ENCODE measurements at places on chromosomes 2 and 18.

- no peak for DNase-seq
Measured at GRCh38 chr2:32732912-32733472, 105.1 kb downstream of the TTC27 start.

DNA sequence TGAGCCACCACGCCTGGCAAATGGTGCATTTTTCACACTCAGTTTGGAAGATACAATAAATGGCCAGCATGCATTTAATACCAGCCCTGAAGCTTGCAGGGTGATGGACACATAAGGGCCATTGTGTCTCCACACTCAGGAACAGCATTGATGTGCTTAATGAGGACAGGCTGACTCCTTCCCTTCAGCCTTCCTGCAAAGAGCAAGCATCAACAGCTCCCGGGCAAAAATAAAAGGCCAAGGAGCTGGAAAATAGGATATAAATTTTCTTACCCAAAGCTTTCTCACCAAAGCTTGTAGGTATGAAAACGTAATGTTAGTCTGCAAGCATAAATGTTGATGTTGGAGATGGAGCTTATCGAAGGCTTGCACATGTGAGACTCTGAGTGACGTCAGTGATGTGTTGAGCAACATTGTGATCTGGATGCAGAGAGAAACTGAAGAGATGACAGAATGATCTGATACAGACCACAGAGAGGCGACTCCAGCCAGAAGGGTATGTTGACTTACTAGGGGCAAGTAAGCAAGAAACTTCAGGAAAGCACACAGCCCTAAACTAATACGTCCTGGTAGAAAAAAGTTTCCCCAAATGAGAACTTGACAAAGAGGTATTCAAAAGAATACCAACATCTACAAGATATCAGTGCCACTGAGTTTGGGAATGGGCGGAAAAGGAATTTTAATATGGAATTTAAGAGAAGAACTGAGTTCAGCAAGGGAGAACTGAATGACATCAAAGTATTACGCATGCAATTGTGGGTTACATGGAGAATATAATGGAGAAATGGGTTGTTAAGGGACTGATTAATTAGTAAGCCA lies 256.5 kb downstream of the TGIF1 start:
- no peak for DNase-seq

- no peak for DNase-seq
Measured at GRCh38 chr2:71974846-71975245, 172.8 kb downstream of the CYP26B1 start.

DNA sequence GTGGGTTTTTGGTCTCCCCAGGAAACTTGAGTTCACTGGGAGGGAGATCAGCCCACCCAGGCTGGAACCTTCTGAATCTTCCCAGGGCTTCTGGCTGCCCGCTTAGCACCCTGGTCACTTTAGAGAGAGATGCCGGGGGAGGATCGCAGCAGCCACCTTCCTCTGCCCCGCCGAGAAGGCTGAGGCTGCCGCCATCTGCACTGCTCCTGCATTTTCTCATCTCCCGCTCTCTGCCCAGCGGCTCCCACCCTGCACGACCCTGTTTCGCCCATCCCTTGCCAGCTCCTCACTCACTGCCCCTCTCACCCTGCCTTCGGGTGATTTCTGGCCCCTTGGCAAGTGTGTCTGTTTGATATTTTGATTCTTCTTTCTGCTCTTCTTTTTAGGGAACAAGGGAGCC lies 82.6 kb upstream of the ATG16L1 start:
- DNase-seq: no peak

DNA sequence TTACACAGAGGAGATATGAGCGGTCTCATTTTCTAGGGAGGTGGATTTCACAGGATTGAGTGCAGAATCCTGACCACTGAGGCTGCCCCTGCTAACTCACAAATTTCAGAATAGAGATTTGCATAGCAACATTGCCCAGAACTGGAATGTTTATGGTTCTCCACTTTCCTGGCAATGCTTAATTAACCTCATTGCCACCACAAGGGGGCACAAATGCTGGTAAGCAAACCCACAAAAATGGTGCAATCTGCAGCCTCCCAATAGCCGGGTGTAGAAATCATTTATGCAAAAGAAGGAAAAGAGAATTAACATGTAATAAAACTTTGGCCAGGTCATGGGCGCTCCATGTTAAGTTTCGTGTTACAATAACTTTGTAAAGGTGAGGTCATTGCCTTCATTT lies 112.4 kb downstream of the CYRIA start:
- no peak for DNase-seq

DNA sequence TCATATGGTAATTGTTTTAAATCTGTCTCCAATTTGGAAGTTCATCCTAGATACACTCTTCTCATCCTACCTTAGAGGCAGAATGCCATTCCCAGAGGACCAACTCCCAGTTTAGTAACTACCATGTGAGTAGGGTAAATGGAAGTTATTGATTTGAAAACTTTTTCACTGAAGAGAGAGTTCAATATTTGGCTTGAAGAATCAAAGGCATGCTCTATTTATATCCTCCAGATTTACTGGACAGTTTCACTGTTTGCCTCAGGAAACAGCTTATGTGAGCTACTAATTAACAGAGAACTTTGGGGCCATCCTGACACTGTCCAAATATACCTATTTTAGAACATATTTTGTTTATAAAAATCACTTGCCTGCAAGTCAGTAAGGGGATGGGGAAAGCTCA lies 607.2 kb upstream of the GYPC start:
- no peak for DNase-seq

- no peak for DNase-seq
Measured at GRCh38 chr2:137689549-137689948, 274.7 kb upstream of the HNMT start.

- DNase-seq: no peak
Measured at GRCh38 chr18:33540392-33540791, 37.6 kb upstream of the ASXL3 start.

DNA sequence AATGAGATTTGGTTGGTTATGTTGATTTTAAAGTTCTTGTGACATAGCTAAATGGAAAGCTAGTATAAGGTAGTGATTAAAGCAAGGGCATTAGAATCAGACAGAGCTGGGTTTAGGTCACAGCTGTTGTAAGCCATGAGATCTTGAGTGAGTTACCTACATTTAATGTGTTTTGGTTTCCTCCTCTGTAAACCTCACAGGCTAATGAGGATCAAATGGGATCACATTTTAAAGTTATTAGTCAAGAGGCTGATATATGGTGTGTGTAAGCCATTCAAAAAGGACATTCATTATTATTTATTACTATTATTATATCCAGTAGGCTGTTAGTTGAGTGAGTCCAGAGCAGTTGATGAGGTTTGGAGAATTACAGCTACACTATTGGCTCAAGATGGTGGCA lies 416.2 kb downstream of the IRS1 start:
- no peak for DNase-seq

DNA sequence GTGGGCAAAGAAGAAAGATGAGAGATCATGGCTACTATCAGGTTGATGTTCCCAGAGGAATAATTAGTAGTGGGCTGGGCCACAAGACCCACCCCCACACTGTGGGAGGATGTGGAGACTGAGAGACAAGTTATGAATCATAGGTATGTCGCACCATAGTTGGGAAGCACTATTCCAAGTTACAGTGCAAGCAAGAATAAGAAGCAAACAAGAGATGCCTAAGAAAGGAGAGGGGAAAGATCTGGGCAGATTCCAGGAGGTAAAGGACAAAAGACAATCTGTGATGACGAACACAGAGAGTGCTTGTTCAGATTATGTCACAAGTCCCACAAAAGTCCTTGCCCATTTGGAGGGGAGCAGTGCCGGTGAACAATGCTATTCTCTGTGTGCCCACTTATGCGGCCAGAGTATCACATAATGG lies 56.6 kb downstream of the FAM228A start:
- DNase-seq: no peak

DNA sequence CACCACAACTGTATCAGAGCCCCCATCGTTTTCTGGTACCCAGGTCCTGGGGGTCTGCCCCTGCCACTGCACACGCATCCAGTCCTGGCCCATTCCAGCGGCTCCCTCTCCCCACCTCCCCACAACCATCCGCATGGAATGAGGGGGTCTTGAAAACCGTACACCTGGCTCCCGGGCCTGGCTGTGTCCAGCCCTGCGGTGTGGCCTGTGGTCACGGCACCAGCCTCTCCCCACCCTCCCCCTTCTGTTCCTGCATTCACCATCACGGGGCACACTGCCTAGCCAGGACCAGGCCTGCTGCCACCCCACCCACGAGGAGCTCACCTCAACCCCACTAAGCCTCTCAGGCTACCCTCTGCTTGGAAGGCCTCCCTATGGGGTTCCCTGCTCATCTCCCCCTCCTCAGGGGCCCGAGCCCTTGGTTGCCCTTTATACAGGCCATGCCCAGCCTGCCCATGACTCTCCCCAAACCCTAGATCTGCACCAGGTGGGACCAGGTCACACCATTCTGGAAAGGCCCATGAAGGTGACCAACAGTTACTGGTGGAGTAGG lies 11.4 kb downstream of the GPR35 start:
- DNase-seq: no peak

DNA sequence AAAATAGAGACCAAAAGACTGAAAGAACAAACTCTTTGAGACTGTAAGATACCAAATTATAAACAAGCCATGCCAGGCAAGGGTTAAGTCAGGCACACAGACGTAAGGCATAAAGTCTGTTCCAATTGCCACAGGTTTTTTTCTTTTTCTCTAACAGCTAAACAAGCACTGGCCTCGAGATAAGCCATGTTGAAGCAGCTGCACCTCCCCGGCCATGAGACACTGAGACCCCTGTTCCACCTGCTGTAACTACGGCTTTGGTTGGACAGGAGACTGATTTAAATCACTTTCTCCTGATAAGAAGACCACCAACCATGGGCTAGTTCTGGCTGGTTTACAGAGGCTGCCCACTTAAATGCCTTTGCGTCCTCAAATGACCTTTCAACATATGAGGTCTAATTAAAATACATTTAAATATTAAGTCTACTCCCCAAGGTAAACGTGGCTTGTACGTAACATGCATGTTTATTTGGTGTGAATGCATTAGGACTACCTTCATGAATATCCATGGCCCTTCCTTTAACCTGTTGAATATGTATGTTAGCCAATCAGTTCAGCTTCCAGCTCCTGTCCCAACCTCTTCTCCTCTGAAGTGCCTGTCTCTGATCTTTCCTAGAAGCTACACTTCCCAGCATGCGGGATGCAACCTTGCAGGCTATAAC lies 117.2 kb downstream of the CMPK2 start:
- DNase-seq: no peak

GRCh38 chr2:100401268-100401667 lies 16.2 kb downstream of the CHST10 start:
- DNase-seq: no peak

DNA sequence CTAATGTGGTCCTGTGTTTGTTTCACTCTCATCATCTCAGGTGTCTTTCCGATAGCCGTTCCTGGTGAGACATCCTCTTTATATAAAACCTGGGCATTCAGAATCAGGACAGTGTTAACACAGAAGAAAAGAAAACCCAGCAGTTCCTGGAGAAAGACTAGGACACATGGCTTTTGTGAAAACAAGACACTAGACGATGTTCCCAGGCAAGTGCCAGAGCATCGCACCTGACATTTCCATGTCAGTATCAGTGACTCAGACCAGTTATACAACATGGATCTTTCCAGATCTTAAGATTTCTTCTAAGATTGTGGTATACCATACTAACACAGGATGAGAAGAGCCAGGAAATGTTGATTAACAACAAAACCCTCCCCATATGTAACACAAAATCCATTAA lies 96.5 kb downstream of the RIF1 start:
- no peak for DNase-seq

GRCh38 chr2:128279009-128279408 lies 39.7 kb downstream of the HS6ST1 start:
- no peak for DNase-seq

DNA sequence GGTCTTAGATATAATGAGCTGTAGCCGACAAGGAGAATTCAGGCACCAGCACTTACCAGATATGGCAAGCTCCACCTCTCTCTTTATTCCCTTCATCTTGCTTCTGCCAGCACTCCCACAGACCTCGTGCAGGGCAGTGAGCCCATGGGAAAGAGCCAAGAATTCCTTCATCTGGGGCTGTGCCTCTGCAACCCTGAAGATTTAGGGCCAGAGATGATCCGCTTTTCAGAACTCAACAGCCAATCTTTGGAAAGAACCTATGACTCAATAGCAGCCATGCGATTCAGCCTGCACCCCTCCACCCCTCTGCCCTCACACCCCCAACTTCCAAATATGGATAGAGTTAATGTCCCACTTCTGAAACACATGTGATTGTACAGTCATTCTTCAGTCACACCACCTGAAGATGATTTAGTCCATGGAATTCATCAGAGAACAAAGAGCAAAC lies 533.7 kb upstream of the TNP1 start:
- no peak for DNase-seq

- no peak for DNase-seq
Measured at GRCh38 chr2:159595410-159596046, 20.8 kb downstream of the BAZ2B start.
